ENCODE measurements at places on chromosomes 12 and 14. TPM values are rescaled to one million over a fixed set of nuclear protein-coding genes. Genes with fewer than 3 reads are reported as not detected.

The KCNC2 gene
- total RNA-seq = not detected

The LRP1-AS gene
- not detected for total RNA-seq

The HIP1R gene
- total RNA-seq = 43.8 TPM

The SMIM41 gene
- 3.2 TPM for total RNA-seq

The TOGARAM1 gene
- total RNA-seq = 15.1 TPM

The RNASE3 gene
- total RNA-seq = not detected

DNA sequence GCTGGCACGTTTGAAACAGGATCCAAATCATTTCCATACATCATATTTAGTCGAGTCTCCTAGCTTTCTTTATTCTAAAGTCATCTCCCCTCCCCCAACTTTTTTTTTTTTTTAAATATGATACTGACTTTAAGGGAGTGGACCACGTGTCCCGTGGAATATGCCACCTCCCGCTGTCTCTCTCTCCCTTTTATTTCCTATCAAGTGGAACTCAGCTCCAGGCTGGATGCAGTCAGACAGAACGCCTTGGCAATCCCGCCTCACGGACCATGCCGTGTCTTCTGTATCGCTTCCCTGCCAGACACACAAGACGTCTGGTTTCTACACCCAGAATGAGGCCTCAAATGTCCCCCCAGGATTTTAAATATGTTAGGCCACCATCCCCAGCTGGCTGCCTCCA lies 21.2 kb downstream of the BCL7A start:
- no peak overlapping the region for H3K4me3 ChIP-seq
- peaks cover 47% of the 10 kb centered on the region for H3K36me3 ChIP-seq
- no peaks in the 10 kb centered on the region for H3K4me1 ChIP-seq
- no peaks in the 10 kb centered on the region for H3K27me3 ChIP-seq

DNA sequence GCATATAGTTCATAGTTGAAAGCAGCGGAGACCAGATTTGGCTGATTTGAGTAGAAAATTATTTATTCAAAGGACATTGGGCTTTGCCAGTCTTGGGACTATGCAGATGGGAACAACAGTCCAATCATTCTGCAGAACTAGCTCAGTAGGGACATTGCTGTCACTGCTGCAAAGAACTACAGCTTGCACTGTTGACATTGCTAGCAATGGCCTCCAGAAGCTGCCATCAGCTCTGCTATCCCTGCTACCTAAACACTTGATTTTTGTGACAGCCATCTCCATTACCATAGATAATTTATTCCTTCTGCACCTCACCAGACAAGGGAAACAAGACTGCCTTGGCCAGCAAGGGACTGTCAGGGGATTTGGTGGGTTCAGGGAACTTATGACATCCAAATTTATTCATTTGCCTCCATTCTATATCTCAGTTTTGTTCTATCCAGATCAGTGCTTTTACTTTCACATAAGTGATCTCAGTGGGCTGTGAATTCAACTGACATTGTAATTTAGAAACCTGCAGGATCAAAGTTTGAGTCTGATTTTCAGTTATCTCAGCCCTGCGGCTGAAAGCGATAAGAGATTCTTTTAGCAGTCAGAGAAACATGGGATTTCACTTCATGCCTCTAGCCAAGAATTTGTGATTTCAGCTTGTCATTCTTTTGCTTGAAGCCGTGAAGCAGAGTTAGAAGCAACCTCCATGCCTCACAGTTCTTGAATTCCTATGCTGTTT lies 136.7 kb upstream of the FBXO33 start:
- no peaks in the 10 kb centered on the region for H3K36me3 ChIP-seq
- no peak for DNase-seq
- H3K4me1 ChIP-seq = no peaks in the 10 kb centered on the region
- H3K4me3 ChIP-seq = no peak overlapping the region
- no peak overlapping the region for H3K27ac ChIP-seq

DNA sequence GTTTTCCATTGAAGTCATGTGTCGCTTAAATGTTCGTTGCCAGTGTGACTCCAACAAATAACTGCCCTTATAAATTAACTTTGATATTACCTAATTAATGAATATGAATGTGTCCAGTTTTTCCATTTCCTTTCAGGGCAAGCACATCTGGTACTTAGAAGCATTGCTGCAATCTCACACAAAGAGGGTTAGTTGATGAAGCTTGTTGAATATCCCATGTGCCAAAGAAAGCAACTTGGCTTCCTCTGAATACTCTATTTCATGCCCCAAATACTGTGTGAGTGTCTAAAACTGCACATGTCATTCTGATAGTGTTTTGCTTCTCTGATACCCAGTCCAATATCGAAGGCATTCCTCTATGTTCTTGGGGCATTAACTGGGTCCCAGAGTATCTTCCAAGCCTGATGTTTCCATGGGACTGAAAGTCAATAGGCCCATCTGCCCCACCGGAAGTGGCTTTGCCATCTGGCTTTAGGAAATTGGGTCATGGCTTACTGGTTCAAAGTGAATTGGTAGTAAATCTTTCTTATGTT lies 75.8 kb upstream of the CNTN1 start:
- no peak overlapping the region for H3K27ac ChIP-seq
- DNase-seq = no peak
- H3K4me3 ChIP-seq = no peak overlapping the region

- H3K36me3 ChIP-seq = no peaks in the 10 kb centered on the region
- no peaks in the 10 kb centered on the region for H3K4me1 ChIP-seq
- DNase-seq = no peak
- H3K27ac ChIP-seq = no peak overlapping the region
- H3K27me3 ChIP-seq = no peaks in the 10 kb centered on the region
Measured at GRCh38 chr12:64061868-64062375, 160.2 kb downstream of the KICS2 start.

GRCh38 chr14:90213099-90213748 lies 43.1 kb upstream of the PSMC1 start:
- DNase-seq = peak; percentile 61
- H3K27me3 ChIP-seq = no peaks in the 10 kb centered on the region
- H3K4me1 ChIP-seq = peaks cover 5% of the 10 kb centered on the region
- H3K4me3 ChIP-seq = no peak overlapping the region

DNA sequence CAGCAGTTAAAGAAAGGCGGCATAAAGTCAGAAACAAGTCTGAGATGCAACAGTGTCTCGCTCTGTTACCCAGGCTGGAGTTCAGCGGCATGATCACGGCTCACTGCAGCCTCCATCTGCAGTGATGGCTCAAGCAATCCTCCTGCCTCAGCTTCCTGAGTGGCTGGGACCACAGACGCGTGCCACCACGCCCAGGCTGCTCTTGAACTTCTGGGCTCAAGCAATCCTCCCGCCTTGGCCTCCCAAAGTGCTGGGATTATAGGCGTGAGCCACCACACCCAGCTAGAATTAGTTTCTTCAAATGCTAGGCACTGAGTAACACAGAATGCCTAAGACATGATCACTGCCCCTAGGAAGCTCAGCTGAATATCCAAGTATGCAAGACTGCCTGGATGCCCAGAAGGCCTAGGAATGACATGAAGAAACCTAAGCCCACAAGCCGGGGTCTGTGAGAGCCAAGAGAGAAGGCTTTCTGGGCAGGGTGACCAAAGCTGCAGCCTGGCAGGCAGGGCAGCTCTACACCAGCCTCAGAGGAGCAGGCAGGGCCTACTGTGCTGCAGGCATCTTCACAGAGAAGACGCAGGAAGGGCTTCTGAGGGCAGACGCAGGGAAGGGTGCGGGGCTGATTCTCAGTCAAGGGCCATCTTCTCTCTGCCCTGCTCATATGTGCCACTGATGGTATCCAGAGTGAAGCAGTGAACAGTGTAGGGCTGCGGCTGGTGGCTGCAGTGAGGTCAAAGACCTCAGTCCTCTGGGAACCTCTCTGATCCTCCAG lies 4.3 kb upstream of the PPP2R5C start:
- H3K4me1 ChIP-seq = peaks cover 5% of the 10 kb centered on the region
- no peak overlapping the region for H3K27ac ChIP-seq
- no peak for DNase-seq
- no peaks in the 10 kb centered on the region for H3K27me3 ChIP-seq
- no peak overlapping the region for H3K4me3 ChIP-seq

DNA sequence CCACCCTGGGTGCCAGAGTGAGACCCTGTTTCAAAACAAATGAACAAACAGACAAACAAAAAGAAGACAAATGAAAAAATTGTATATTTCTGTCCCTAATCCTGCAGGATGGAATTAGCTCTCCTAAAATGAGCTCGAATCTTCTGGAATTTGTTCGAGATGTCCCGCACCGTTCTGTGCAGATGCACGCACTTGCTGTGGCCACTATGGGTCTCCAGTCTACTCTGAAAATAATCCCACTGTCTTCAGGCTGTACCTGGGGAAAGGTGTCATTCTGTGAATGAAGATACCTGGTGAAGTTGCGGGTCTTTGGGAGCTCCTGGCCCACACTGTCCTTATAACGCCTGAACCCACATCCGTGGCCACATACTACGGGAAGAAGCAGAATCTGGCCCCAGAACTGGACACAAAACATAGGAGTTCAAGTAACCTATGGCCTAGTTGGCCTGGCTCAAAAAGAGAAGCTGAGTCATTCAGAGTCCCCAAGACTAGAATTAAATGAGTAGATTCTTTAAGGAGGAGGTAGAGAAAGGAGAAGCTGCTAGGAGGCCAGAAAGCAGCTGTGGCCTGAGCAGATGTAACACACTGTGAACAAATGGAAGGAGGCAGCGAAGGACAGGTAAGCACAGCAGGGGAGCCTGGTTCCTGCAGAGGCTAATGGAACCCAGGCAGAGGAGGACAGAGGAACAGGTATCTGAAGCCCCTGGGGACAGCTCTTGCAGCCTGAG lies 108.6 kb downstream of the FOXN3 start:
- H3K36me3 ChIP-seq = no peaks in the 10 kb centered on the region
- H3K27ac ChIP-seq = no peak overlapping the region
- H3K27me3 ChIP-seq = no peaks in the 10 kb centered on the region
- peaks cover 57% of the 10 kb centered on the region for H3K4me1 ChIP-seq
- DNase-seq = no peak
- no peak overlapping the region for H3K4me3 ChIP-seq

DNA sequence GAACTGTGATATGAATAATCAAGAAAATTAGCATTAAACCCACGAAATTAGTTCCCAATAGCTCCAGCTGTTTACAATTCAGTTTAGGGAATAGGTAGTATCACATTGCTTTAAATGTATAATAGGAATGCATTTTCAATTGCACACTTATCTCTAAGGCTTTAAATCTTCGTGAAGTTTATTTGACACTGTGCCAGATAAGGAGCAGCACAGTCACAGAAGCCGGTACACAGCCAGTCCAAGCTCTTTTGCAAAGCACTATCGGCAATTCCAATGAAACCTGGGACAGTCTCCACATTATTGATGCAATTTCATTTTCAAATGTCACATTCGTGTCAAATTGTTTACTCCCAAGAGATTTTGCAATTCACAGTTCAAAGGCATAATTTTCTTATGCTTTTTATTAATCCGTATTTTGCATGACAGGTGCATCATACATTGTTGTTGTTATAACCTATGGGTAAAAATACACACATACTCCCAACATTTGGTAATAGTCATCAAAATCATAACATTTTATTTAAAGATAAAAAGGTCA lies 602.8 kb downstream of the RPS29 start:
- H3K27ac ChIP-seq = no peak overlapping the region
- no peaks in the 10 kb centered on the region for H3K4me1 ChIP-seq
- H3K36me3 ChIP-seq = no peaks in the 10 kb centered on the region
- no peak overlapping the region for H3K4me3 ChIP-seq
- DNase-seq = no peak
- H3K27me3 ChIP-seq = no peaks in the 10 kb centered on the region

DNA sequence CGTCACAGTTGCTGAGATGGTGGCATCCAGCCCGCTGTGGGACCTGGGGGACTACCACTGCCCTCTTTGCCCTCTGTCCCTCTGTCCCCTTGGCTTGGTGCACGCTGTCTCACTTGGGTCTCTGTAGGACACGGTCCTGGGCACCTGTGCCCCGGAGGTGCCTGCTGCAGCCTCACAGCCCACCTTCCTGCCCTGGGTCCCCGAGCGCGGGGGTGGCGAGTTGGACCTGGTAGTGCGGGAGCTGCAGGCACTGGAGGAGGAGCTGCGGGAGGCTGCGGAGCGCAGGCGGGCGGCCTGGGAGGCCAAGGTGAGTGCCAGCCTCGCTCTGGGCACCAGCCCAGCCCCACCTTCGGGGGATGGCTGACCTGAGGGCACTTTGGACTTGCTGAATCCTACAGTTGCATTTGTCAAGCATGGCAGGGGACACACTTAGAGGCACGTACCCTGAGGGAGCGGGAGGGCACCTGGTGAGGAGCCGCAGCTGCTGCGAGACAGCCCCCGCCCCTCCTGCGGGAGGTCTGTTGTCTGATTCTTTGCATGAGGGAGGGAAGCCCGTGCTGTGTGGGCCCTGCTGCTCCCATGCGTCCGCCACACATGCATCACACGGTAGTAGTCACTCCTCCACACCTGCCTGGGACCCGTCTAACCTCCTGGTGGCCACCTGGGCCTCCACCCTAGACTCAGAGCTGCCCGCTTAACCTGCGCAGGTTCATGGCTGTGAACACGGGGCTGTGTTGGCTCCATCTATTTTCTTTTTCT lies 6.8 kb downstream of the TEDC1 start:
- H3K27me3 ChIP-seq = no peaks in the 10 kb centered on the region
- no peaks in the 10 kb centered on the region for H3K36me3 ChIP-seq
- H3K4me1 ChIP-seq = no peaks in the 10 kb centered on the region
- no peak for DNase-seq
- H3K4me3 ChIP-seq = no peak overlapping the region

DNA sequence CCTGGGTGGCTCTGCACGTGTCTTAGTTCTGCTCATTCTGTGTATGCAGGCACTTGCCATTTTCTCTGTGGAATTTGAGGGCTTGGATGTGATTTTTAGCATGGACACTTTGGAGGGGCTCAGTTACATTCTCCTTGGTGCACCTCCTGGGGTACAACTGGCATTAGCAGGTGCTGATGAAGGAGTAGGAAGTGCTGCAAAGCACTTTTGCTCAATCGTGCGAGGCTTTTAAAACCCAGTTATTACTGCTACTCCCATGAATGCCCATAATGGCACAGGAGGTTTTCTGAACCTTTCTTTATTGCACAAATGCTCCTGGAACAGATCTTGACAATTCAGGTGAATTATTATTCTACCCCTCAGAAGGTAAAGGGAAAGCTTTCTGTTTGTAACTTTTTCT lies 78.7 kb downstream of the SLC25A47 start:
- no peaks in the 10 kb centered on the region for H3K36me3 ChIP-seq
- H3K27ac ChIP-seq = no peak overlapping the region
- DNase-seq = no peak
- H3K4me1 ChIP-seq = peaks cover 22% of the 10 kb centered on the region
- H3K4me3 ChIP-seq = no peak overlapping the region
- no peaks in the 10 kb centered on the region for H3K27me3 ChIP-seq

- H3K27ac ChIP-seq = no peak overlapping the region
Measured at GRCh38 chr12:4813741-4814140, 93.5 kb downstream of the GALNT8 start.

DNA sequence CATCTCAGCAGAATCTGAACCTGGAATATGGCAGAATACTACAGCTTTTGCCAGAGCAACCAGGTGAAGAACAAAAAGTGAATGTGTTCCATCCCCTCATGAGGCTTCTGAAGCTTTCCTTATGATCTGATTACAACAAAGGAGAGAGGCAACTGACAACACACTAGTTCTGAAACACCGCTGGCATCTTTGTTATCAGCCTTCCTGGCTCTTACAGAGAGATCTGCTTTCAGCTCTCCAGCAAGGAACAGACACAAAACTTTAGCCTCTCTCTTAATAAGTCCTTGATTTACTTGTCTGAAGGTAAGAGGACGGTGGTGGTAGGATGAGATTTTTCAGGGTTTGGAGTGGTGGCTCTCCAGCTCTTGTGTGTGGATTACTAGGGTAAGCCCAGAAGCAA lies 227.0 kb downstream of the PPM1H start:
- no peak overlapping the region for H3K27ac ChIP-seq
- no peak for DNase-seq
- H3K36me3 ChIP-seq = no peaks in the 10 kb centered on the region

Measured in right atrium auricular region (tissue), 2 donors.